ENCODE measurements at places on chromosomes 7 and 10. TPM values are rescaled to one million over a fixed set of nuclear protein-coding genes. Genes with fewer than 3 reads are reported as not detected.

DNA sequence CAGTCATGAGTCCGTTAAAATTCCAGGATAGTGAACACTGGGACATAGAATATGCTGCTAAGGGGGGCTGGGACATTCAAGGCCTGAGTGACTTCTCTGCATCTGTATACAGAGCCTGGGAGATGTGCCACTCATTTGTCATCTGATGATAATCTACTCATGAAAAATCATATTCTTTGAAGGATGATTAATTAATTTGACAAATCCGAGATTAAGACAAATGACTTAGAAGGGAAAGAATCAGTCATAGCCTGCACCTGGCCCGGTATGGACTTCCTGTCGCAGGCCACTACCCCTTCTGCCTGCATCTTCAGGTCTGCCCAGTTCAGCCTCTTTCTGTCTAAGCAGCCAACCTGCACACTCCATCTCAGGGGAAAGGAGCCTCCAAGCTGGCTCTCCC, 18.8 kb upstream of the FAM170B start:
- H3K4me1 ChIP-seq = no peaks in the 10 kb centered on the region
- DNase-seq = no peak
- H3K27me3 ChIP-seq = no peaks in the 10 kb centered on the region
- H3K36me3 ChIP-seq = no peaks in the 10 kb centered on the region
- no peak overlapping the region for H3K27ac ChIP-seq

DNA sequence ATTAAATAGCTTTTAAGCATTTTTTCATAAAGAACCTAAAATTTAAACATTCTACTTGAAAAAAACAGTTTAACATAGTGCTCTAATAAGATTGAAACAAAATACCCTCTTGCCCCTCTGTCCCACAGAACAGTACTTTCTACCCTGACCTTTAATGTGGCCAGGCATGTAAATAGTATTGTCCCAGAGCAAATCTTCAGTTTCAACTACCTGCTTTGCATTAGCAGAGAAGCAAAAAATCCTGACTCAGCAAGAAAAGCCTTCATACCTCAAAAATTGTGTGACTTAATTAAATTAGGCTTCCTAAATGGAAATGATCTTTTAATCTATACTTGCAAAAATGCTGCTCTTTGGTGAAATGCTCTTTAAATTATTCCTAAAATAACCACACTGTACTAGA, 237.4 kb upstream of the AOAH start:
- H3K27ac ChIP-seq = no peak overlapping the region
- no peak overlapping the region for H3K4me3 ChIP-seq
- DNase-seq = no peak
- no peaks in the 10 kb centered on the region for H3K27me3 ChIP-seq

GRCh38 chr10:18100669-18101068, 39.6 kb upstream of the CACNB2 start:
- H3K27me3 ChIP-seq = no peaks in the 10 kb centered on the region
- H3K27ac ChIP-seq = no peak overlapping the region
- peaks cover 2% of the 10 kb centered on the region for H3K4me1 ChIP-seq
- H3K4me3 ChIP-seq = no peak overlapping the region
- H3K36me3 ChIP-seq = no peaks in the 10 kb centered on the region
- DNase-seq = no peak

- H3K27me3 ChIP-seq = no peaks in the 10 kb centered on the region
- no peak overlapping the region for H3K4me3 ChIP-seq
- DNase-seq = no peak
- no peaks in the 10 kb centered on the region for H3K4me1 ChIP-seq
Measured at GRCh38 chr7:141460781-141461715, 90.2 kb upstream of the AGK start.

DNA sequence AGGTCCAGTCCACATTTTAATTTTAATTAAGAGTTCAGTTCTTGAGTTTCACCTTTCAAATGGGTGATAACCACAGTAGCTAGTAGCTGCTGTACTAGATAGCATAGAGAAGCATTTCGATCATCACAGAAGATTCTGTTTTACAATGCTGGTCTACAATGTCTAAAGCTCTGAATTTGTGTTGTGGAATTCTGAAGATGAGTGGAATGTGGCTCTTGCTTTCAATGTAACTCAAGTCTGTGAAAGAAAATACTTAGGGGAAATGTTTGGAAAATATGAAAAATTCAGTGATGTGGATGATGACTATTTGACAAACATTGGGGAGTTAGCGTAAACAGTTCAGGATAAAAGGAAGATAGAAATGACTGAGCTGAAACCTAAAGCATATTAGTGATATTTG, 139.4 kb downstream of the GNAT3 start:
- no peak overlapping the region for H3K4me3 ChIP-seq
- no peaks in the 10 kb centered on the region for H3K36me3 ChIP-seq
- DNase-seq = no peak

Gene ALOX5
- 1.6 TPM for total RNA-seq

- H3K4me1 ChIP-seq = no peaks in the 10 kb centered on the region
- H3K27ac ChIP-seq = no peak overlapping the region
- DNase-seq = no peak
- H3K4me3 ChIP-seq = no peak overlapping the region
- H3K36me3 ChIP-seq = no peaks in the 10 kb centered on the region
Measured at GRCh38 chr7:50085344-50085743, 7.7 kb downstream of the ZPBP start.

- H3K27ac ChIP-seq = no peak overlapping the region
- H3K27me3 ChIP-seq = no peaks in the 10 kb centered on the region
- no peak overlapping the region for H3K4me3 ChIP-seq
- H3K36me3 ChIP-seq = no peaks in the 10 kb centered on the region
- H3K4me1 ChIP-seq = no peaks in the 10 kb centered on the region
Measured at GRCh38 chr10:70978816-70979480, 90.6 kb upstream of the PCBD1 start.

Gene TAS2R41
- not detected for total RNA-seq

- DNase-seq = no peak
- H3K4me1 ChIP-seq = peaks cover 25% of the 10 kb centered on the region
- H3K36me3 ChIP-seq = no peaks in the 10 kb centered on the region
- no peaks in the 10 kb centered on the region for H3K27me3 ChIP-seq
- H3K4me3 ChIP-seq = no peak overlapping the region
Measured at GRCh38 chr10:5585517-5586206, 60.9 kb downstream of the CALML3 start.

- no peak overlapping the region for H3K27ac ChIP-seq
- peak; percentile 19 for DNase-seq
- no peaks in the 10 kb centered on the region for H3K27me3 ChIP-seq
- H3K36me3 ChIP-seq = no peaks in the 10 kb centered on the region
- H3K4me3 ChIP-seq = no peak overlapping the region
Measured at GRCh38 chr7:131170440-131171271, 157.0 kb upstream of the MKLN1 start.

DNA sequence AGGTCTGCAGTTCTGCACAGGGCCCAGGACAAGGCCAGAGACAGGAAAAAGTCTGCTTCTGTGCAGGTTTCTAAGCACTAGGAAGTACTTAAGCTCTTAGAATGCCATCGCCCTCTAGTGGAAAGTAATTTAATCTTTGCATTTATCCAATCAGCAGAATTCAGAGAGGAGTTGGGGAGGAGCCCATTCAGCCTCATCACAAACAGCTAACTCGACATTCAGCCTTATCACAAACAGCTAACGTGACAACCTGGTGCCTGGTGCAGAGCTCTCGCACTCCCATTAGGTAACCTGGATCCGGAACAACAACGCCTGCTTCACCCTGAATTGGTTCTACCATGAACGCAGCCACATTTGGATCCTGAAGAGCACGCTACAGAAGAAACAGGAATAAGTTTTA, 15.2 kb downstream of the OAT start:
- DNase-seq = peak; percentile 57
- peaks cover 22% of the 10 kb centered on the region for H3K36me3 ChIP-seq
- no peak overlapping the region for H3K27ac ChIP-seq
- no peaks in the 10 kb centered on the region for H3K27me3 ChIP-seq
- H3K4me1 ChIP-seq = no peaks in the 10 kb centered on the region
